ENCODE measurements at places on chromosomes 3 and 15. TPM values are rescaled to one million over a fixed set of nuclear protein-coding genes. Genes with fewer than 3 reads are reported as not detected.
A peak's percentile ranks its signal among the peaks of the same experiment; 100 is the strongest.

DNA sequence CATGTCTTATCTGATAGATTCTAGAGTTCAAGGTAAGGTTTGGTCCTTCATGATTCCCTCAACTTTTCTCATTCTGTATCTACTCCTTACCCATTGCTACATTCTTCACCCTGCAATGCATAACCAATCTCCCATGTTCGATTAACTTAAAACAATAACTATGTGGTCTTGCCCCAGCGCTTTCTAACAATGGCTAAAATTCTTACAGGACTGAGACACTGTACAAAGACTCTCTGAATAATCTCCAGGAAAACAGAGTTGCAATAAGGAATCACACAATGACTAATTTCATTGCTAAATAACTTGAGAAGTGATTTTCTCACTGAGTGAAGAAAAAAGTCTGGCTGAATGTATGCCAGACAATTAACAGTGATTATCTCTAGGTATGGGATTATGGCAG is 69.6 kb upstream of the FAM174B start:
- no peak for DNase-seq

- DNase-seq: no peak
Measured at GRCh38 chr3:31051226-31051625, 156.8 kb upstream of the GADL1 start.

DNA sequence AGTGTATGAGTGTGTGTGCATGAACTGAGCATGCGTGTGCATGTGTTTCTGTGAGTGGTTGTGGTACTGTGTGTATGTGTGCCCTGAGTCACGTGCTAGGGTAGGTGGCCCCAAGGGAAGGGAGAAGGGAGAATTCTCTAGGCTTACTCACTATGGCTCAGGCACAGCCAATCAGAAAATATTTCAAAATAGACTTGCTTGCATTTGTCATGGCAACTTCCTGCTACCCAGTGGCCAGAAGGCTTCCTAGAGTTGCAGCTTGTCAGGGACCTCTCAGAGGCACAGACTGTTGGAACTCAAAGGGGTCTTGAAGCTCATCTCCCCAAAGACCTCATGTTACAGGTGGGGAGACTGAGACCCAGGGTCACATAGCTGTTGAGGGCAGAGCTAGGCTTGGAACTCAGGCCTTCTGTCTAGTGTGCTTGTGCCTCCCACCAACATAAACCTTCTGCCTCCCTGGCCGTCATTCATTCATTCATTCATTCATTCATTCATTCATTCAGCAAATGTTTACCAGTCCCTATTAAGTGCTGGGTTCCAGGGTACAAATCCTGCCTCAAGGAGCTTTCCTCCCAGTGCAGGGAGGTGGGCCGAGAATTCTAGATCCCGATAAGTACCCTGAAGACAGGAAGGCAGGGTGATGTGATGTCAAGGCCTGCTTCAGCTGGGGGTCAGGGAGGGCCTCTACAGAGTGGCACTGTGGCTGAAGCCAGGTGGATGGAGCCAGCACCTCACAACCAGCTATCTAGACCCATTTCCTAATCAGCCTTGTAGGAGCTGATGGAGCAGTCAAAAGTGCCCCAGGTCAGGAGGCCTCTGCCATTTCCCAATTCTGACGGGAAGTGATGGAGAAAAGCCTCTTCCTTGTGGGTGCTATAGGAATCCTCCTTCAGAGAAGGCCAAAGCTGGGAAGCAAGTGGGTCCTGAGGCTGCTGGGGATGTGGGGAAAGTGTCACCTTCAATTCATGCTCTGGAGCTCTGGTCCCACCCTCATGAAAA is 10.9 kb upstream of the RFT1 start:
- no peak for DNase-seq

- peak; percentile 84 for DNase-seq
Measured at GRCh38 chr15:28918141-28918983, 32.6 kb downstream of the APBA2 start.

DNA sequence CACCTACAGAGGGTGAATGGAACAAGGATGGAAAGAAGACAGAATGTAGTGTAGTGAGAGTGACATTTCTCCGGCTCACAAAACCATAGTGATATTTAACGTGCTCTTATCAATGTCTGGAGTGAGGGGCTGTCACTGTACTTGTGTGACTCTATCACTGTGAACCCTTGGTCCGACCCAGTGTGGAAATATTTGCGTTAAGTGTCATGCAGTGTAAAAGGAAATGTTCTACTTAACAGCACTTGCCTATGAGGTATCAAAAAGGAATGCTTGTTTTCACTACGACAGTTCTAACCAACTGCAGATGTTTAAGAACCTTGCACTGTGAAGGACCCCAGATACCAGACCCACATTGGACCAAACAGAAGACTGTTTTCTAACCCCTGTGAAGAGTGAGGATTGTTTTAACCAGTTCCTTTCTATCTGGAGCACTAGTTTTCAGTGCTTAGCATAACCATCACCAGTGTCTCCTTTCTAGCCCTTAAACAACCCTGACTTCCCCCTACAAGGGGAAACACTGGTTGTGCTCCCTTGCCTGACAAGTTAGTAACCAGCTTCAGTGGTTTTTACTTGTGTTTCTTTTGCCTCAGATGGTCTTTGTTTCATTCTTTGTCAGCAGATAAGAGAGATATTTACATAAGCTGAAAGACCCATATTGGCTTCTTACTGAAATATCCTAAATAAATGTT is 144.7 kb upstream of the ABHD17C start:
- no peak for DNase-seq

GRCh38 chr3:90035643-90036042 is 928.2 kb downstream of the EPHA3 start:
- DNase-seq: no peak

DNA sequence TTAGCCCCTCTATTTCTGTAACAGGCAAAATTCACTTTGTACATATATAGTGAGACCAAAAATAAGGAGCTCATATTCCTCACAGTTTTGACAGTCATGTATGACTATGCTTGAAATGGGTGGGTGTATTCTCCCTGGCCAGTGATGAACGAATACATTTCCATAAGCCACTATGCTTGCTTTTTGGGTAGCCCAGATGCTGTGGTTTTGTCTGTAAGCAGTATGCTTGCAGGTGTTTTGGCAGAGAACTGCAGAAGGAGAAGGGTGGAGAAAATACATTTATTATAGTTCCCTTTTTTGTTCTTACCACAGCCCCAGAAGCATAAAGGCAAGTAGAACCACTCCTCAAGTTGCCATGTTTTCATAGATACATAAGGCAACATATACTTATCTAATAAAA is 131.2 kb downstream of the RBMS3 start:
- no peak for DNase-seq

WNT5A gene
- 11.6 TPM for total RNA-seq

Data from chondrocyte (in vitro differentiated cells).